ENCODE measurements at places on chromosomes 4 and X.
A peak's percentile ranks its signal among the peaks of the same experiment; 100 is the strongest.

DNA sequence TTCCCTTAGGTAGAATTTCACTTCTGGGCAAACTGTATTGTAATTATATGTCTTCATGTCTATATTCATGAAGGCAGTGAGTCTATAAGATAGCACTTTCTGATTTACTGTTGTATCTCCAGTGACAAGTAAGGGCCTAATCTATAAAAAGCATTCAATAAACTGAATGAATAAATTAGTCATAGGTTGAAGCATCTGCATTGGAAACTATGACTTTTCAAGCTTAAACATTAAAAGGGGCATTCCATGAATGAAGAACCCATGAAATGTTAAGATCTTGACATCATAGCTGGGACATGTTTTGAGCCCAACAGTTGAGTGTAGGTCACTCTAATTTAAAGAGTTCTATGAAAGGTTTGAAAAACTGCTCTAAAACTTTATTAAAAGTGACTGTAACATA, 159.3 kb upstream of the LCORL start:
- no peak for DNase-seq

GRCh38 chr4:169062897-169063244, 52.8 kb upstream of the CBR4 start:
- DNase-seq = no peak

GRCh38 chr4:45920861-45921260, 203.0 kb downstream of the GABRG1 start:
- no peak for DNase-seq

DNA sequence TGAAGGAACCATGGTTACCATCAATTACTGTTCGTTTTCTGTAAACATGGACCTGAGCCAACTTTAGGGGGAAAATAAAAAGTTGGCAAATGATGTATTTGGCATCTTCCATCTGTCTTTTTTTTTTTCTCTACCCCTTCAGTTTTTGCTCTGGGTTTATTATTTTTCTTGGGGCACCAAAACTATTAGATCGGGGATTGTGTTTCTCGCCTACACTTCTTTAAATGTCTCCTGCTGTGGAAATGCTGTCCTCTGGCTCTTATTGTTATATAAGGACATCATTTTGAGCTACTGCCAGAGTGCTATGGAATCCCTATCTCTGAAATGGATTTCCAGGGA, 234.0 kb upstream of the SLIT2 start:
- DNase-seq = no peak

DNA sequence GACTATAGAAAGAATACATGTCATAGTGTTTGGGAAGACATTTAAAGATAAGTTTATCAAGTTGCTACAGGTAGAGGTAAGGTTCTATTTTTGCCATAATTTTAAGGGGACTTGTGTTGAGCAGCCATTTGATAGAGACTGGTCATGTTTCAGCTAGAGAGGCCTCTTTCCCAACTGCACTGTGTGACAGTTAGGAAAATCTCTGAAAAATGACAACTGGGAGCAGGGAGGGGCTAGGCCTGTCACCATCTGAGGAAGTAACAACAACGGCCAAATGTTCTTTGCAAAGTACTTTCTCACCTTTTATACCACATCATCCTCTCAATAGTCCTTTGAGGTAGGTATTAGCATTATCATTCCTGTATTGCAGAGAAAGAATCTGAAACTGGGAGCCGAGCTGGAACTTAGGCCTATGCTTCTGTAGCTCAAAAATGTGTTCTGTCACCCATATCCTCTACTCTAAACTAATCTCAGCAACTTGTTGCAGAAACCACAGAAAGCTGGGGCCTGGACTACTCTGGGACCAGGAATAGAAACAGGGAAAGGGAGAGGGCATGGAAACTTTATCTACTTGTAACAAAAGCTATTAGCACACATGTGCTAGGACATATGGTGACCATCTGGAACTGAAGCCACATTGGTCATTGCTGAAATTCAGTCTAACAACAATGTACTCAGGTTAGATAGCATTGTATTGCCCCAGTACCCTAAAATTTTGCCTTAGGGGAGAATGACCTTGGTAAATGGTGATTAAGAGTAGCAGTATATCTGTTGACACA, 198.9 kb downstream of the MID1IP1 start:
- no peak for DNase-seq

- DNase-seq = no peak
Measured at GRCh38 chrX:118802857-118803256, 20.8 kb upstream of the ZCCHC12 start.

DNA sequence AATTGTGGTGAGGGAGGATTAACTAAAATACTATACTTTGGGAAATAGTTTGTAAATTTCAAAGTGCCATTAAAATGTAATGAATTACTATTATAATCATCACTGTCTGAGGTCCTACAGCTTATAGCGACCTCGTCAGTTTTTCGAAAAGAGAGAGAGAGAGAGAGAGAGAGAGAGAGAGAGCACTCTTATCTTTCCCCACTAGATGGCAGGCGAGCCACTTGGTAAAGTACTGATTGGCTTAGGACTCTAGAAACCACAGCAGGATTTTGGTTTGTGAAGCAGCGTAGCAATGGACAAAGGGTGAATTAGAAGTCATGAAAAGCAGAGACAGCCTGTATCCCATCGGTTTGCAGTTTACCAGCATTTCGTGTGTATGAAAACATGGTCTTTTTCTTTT, 52.5 kb downstream of the LINC00632 start:
- peak; percentile 4 for DNase-seq

DNA sequence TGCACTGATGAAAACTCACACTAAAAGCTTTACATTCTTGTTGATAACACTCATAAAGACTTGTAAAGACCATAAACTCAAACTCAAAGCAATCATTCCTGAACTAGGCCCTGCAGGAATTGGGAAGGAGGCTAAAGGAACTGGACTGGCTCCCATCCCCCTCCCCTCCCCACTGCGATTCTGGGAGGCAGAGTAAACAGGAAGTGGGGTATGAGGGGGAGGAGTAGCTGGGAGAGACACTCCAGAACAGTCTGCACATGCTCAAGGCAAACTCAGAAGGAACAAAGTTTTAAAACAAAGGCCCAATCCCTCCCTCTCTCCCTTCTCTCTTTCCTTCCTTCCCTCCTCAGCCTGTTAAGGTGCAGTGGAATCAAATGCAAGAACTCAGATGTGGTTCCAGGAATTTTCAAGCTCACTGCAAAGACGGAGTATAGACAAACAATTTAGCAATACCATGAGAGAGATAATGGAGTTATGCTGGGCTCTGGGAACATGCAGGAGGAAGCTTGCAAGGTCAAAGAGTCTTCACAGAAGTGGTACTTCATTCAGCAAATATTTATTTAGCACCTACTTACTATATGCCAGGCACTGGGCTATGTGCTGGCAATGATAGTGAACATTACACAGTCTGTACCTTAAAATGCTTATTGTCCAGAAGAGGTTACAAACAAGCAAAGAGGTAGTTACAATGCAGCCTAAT, 15.9 kb downstream of the MID1IP1 start:
- no peak for DNase-seq

DNA sequence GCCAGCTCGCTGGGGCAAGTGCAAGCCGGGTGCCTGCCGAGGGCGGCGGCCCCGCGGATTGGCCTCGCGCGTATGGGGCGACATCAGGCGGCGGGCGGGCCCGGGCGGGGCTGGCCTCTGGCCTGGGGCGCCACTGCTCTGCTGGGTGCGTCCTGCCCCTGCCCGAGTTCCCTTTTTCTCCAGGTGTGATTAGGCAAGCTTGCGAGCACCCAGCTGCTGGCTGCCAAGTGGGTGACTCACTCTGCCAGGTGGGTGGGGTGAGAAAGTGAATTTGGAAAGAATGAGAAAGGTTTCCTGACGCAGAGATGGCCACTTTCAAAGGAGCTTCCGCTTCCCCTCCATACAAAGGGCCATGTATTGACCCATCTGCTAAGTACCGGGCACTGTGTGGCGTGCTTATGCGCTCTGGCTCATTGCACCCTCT, 32.5 kb downstream of the FGFBP1 start:
- peak; percentile 19 for DNase-seq

- DNase-seq = no peak
Measured at GRCh38 chr4:147943159-147943638, 211.3 kb downstream of the ARHGAP10 start.

DNA sequence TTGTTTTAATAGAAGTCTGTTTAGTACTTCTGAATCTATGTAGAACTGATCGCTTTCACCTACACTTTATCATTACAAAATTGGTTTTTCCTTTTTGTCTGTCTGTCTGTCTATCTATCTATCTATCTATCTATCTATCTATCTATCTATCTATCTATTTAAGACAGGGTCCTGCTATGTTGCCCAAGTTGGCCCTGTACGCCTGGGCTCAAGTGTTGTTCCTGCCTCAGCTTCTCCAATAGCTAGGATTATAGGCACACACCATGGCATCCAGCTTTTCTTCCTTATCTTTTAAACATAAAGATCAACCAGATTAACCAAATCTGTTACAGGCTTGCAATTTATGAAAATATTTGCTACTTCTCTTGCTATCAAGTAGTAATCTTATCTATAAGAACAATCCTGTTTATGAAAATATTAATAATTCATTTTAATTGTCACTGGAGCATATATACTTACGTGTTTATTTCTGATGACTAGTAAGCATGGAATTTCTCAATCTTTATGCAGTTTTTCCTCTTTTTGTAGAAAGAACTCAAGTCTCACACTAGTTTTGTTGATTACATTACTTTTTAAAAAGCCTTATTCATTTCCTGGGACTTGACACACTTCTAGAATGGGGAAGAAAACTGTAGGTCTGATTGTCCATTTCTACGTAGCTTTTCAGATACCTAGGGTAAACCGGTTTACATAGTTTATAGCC, 24.5 kb downstream of the KIAA0232 start:
- DNase-seq = no peak

DNA sequence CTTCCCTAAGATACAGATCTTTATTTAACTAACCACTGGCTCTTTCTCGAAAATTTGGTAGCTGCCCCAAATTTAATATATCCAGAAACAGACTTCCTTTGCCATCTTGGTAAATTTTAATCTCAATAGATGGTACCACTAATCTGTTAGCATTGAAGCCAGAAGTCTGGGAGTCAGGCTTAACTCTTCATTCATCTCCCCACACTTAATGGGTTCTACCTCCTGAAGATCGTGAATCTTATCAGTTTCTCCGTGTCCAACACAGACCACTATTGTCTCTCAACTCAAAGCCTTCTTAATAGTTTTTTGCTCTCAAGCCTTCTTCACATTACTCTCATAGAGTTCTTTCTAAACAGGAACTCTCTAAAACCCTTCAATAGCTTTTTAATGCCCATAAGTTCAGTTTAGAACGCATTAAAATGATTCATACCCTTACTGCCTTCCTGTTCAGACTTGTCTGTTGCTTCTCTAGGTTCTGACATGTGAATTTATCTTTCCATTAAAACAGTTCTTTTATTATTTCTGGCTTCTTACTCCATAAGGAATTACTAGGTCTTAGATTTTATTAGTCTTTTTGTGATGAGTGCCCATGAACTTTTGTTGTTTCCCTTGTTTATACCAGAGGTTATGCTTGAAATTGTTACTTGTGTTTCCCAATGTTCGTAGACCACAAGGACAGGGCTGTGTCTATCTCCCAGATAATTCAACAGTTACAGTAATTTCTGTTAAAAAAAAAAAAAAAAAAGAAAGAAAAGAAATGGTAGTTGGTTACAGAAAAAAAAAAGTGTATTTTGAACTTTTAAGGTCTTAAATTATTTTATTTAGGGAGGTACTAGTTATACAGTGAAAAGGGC, 54.7 kb downstream of the SMARCAD1 start:
- DNase-seq = no peak

GRCh38 chr4:57282933-57283310, 172.7 kb upstream of the IGFBP7 start:
- no peak for DNase-seq

- DNase-seq = no peak
Measured at GRCh38 chr4:183657564-183657963, 1.4 kb downstream of the RWDD4 start.

DNA sequence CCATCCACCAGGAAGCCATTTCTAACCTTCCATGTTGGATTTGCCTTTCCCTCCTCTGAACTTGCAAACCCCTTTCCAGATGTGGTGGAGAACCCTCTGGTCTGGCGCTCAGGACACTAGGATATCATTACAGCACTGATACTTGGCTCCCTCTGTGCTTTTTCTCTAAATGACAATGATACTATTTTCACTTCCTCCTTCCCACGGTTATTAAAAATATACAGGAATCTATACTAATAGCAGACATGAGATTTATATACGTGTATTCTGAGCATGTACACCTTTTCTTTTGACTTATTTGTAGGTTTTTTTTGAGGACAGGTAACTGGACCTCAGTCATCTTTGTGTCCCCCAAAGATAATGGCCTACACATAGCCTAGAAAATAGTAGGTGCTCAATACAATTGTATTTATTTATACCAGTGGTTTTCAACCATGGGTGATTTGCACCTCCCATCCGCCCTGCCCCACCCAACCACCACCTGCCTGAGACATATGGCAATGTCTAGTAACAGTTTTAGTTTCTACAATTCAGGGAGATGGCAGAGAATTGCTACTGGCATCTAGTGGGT, 60.4 kb upstream of the PLAC8 start:
- peak; percentile 41 for DNase-seq

- no peak for DNase-seq
Measured at GRCh38 chrX:13774696-13775095, 40.1 kb downstream of the OFD1 start.

GRCh38 chr4:122309988-122310626, 68.7 kb upstream of the ADAD1 start:
- DNase-seq = no peak

- DNase-seq = no peak
Measured at GRCh38 chr4:127905029-127905428, 24.3 kb downstream of the PLK4 start.

- DNase-seq = no peak
Measured at GRCh38 chrX:40720339-40720738, 15.0 kb downstream of the MED14 start.

GRCh38 chr4:83651846-83652245, 115.9 kb downstream of the GPAT3 start:
- DNase-seq = no peak

GRCh38 chr4:7649741-7650531, 215.2 kb upstream of the PSAPL1 start:
- peak; percentile 64 for DNase-seq

DNA sequence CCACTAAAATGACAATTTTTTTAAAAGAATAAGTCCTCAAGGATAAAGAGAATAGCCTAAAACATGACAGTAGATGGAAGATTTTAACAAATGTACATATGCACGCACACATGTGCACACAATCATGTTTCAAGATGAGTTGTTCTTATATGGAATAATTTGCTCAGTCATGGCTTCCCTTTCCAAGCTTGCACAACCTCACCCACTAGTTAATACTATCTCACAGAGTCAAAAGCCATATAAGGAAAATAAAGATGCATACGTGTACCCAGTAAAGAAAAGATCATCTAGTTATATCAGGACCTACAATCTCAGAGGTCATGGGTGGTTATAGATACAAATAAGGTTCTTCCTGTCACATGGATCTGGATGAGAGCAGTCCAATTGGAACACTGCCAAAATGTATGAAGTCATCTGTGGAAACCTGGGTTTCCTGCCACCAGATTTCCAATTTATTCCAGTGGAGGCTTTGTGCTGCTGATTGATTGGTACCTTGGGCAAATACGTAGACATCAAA, 56.1 kb downstream of the FAM13A start:
- DNase-seq = no peak

GRCh38 chr4:137892134-137892533, 350.0 kb downstream of the SLC7A11 start:
- DNase-seq = no peak

- peak; percentile 81 for DNase-seq
Measured at GRCh38 chrX:1554469-1555210, 17.7 kb upstream of the P2RY8 start.
